ENCODE measurements at places on chromosomes 5 and 9.

DNA sequence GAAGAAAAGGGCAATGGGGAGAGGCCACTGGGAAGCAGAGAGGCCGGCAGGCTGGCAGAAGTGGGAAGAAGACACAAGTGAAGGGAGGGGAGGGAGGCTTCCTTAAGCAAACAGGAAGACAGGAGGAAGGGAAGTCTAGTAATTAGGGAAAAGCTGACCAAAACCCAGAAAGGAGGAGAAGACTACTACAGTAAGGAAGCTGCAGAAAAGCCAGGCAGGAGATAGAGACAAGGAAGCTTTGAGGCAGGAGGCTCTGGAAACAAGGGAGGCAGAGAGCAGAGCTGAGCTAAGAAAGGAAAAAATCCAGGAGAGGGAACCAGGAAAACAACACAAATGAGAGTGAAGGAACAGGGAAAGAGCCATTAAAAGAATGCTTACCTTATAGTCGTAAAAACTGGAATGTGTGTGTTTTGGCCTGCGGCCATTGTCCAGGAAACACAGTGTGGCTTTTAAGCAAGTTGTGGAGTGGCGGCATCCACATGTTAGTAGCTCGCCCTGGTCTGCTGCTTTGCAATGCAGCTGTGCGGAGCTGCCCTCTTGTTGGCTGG, 317.1 kb upstream of the CLINT1 start:
- DNase-seq = no peak

- DNase-seq = no peak
Observed at GRCh38 chr5:80615266-80615914, 39.1 kb upstream of the MSH3 start.

- DNase-seq = no peak
Observed at GRCh38 chr5:68182094-68182493, 33.5 kb upstream of the PIK3R1 start.

GRCh38 chr5:73663860-73664240, 37.9 kb downstream of the ARHGEF28 start:
- no peak for DNase-seq

- no peak for DNase-seq
Observed at GRCh38 chr9:11235061-11235460, 622.3 kb upstream of the PTPRD start.
